ENCODE measurements at places on chromosomes 7 and 10.

DNA sequence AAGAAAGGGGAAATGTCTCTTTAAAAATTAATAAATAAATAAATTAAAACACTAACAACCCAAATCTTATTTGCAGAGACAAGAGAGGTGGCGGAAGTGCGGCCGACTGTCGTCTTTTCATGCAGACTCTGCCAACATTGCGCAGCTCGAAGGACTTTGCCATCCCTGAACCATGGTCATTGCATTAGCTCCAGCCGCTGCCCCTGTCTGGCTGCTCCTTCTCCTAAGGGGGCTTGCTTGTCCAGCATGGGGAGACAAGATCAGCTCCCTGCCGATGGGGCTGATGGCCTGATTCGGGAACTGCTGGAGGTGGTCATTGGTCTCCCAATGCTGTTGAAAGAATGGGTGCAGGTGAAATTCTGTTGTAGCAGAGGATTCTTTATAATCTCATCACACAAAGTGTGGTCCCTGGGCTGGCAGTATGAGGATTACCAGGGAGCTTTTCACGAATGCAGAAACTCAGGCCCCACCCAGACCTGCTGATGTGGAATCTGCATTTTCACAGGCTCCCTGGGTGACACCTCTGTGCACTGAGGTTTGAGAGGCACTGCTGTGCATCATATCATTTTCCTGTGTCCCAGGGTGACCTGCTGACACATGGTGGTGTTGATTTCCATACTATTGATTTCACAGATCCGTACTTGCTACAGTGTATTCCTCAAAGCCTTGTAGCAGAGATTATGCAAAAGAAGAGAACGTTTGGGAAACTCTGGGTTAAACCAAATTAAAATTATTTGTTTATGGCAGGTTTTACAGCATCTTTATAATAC is 172.4 kb upstream of the ZMIZ1 start:
- DNase-seq: no peak

- no peak for DNase-seq
These were observed 1.0 kb downstream of the OSBPL3 start for GRCh38 chr7:24978843-24979469.

DNA sequence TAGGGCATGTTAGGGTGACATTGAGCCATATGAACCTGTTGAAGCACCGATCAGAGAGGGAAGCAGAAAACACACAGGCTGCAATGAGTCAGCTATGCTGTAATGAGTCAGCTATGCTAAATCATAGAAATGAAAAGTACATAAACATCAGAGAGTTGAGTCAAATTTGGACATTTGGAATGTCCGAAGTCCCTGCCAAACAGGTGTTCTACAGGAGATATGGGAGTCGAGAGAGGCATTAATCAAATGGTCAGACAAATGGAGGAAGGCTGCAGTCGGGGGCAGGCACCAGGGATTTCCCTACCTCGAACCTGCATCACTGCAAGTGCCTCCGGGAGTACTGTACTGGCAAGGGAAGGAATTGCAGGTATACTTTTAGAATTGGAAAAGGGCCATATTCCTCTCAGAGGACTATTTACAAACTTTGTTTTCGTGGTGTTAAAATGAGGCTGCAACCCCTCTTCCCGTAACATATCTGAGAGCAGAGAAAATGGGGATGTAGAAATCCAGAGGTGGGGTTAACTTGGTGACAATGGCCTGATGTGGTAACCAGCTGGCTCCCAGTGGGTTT is 8.8 kb upstream of the ZC3HAV1 start:
- no peak for DNase-seq

- peak; percentile 65 for DNase-seq
These were observed 655.0 kb downstream of the SDK1 start for GRCh38 chr7:3955751-3956696.

DNA sequence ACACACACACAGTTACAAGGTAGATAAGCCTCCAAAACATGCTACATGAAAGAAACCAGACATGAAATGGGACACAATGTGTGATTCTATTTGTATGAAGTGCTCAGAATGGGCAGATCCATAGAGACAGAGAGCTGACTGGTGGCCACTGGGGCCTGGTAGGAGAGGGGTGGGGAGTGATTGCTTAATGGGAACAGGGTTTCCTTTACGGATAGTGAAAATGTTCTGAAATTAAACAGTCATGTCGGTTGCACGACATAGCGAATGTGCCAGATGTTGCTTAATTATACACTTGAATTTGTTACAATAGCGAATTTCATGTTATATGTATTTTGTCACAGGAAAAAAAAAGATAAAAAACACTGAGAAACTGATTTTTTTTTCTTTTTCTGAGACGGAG is 122.3 kb downstream of the SPDYE5 start:
- no peak for DNase-seq

GRCh38 chr10:124059551-124059950 is 33.8 kb downstream of the CHST15 start:
- peak; percentile 56 for DNase-seq

DNA sequence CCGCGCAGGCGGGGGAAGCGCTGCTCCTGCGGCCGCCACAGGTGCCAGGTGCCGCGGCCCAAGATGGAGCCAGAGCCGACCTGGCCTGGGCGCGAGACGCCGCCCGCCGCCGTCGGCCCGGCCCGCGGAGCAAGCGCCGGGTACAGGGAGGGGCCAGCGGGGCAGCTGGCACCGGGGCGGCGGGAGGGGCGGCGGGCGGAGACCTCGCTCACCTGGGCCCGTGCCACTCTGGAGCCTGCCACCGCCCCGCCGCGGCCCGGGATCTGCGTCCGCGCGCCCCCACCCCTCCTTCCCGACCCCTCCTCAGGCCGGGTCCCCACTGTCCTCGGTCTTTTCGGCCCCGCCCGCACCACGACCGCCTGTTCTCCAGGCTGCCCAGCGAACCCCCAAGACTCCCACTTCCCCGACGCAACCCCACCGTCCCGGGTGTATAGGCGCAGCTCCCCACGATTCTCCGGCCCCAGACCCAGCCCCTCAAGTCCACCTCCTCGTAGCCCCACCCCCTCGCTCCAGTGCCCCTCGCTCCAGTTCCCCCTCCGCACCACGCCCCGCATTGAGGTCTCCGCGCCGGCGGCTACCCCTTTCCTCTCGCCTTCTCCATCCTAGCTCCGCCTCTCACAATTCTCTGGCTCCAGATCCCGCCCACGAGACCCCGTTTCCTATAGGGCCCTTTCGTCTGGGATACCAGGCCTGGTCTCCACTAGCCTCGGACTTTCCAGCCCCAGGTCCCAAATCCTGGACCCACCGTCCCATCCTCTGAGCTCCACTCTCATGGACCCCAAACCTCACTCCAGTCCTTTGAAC is at the start of gene GPRIN2:
Gene GPRIN2, minus strand, starts transcription at position 144 of the 804 bp plus-strand sequence. CDS start 5,922 bp downstream, outside the sequence.
- DNase-seq: no peak

- DNase-seq: no peak
These were observed 49.5 kb downstream of the CREB3L2 start for GRCh38 chr7:137952426-137952805.

DNA sequence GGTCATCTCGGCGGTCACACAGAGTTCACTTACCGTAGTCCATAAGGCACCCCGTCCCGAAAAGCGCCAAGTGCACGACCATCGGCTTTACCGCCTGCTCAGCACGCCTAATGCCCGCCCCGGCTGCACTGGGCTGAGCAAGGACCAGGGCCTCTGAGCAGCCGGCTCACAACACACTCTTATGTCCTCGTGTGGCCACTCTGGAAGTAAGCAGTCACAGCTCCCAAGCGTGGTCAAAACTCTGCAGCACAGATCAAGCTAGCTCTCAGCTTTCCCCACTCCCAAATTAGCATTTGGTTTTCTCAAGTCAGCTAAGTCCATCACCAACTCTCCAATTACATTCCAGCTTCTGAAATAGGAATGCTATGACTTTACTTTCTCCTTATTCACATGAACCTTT is 57.7 kb downstream of the MAD1L1 start:
- DNase-seq: no peak

DNA sequence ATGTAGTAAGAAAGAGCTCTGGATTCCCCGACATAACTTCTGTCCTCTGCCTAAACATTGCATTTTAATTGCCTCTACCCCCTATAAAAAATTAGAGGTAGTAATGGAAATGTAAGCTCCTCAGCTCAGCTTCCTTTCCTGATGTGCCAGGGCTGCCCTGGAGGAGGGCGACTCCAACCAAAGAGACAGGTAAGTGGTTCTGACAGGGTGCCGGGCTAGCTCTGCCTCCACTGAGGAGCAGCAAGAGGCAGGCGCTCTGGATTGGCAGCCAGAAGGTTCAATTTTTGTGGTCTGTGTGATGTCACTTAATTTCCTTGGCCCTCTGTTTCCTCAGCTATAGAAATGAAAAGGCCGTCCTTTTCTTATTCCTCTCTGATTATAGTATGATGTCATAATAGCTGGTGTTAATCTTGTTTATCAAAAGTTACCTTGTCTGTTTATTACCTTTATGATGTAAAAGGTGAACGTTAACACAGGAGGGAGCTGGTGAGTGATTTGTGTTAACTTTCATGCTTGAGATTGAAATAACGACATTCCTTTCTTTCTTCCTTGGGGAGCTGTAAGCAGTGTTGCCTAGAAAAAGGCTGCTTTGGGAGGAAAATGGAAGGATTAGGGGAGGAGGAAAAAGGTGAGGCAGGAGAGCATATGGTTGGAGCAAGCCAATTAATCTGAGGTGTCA is 51.8 kb downstream of the ANLN start:
- DNase-seq: peak; percentile 50

DNA sequence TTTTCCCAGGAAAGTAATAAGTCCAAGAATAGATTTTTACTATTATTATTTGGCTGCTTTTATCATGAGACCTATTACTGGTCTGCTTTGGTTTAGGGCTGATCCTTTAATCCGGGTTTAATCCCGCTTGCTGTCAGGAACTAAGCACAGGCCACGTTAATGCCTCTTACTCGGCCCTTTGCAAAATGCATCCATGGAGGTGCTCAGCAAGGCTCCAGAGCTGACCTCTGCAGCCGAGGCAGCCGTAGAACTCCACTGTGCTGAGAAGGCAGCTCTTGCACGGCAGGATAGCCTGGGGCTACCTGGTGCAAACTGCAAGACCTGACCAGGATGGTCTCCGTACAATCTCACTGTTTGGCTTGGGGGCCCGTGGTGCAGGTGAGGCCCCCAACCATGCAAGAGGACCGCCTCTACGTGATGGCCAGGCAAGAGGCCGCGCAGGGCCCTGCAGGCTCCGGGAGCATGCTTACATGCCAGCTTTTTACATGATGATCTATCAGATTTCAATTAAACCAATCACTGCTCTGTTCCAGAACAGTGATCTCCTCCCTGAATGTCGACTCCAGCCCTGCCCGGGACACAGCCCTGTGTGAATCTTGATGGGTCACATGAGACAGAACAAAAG is 10.4 kb upstream of the CALML3 start:
- DNase-seq: no peak

Measured in NCI-H1694 treated with DMSO at 0.1 percent for 48 hours (cell line).